Right ventricle myocardium superior (tissue), 1 donor: ENCODE measurements at places on chromosomes 5 and 9.

GRCh38 chr5:38105231-38105570 lies 153.2 kb upstream of the EGFLAM start:
- no peak for DNase-seq

DNA sequence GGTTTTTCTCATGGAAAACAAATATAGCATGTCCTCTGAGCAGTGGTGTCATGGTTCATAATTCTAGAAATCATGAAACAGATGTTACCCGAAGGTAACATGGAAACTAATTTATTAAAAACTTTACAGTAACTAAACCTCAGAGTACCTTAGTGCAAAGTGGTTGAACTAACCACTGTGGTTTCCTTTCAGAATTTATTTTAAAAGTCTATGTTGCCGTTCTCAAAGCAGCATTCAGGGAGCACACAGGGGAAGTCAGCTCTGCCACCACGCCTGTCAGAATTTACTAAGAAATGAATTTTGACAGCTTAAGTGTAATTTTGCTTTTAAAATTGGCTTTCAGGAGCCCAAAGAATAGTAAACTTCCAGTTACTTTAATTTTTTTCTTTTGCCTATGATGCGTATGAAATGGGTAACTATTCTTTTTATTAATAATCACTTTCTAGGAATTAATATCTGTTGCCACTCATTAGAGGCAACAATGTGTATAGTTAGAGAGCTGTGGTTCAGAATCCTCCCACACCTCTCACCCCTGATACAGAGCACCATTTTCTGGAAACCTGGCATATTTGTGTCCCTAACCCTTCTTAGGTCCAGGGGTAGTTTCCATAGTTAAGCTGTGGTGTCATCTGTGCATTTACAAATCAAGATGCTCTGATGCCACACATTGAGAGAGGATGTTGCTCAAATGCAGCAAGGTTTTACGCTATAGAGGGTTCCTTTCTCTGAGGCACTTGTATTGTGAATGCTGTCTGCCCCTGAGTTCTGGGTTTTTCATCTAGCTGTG lies 202.6 kb downstream of the ZSWIM6 start:
- no peak for DNase-seq

DNA sequence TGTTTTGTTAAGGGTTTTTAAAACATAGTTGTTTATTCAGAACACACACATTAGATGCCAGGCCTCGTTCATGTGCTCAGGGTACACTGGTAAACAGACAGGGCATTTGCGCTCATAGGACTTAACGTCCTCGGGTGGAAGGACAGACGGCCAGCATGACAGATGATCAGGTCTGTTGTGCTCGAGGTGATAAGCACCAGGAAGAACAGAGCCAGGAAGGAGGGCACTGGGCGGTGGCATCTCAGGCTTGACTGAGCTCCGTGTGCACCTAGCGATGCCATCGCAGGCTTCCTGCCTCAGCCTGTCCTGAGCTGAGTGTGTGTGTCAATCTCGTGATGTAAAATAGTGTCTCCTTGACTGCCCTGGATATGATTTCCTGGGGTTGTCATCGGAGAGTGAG lies 96.5 kb downstream of the EHMT1 start:
- no peak for DNase-seq

GRCh38 chr5:56763182-56763581 lies 52.2 kb upstream of the MAP3K1 start:
- no peak for DNase-seq

- DNase-seq = no peak
Measured at GRCh38 chr5:176360894-176361436, 599 bp downstream of the KIAA1191 start.

- no peak for DNase-seq
Measured at GRCh38 chr9:133058550-133059320, 3.0 kb upstream of the CEL start.

DNA sequence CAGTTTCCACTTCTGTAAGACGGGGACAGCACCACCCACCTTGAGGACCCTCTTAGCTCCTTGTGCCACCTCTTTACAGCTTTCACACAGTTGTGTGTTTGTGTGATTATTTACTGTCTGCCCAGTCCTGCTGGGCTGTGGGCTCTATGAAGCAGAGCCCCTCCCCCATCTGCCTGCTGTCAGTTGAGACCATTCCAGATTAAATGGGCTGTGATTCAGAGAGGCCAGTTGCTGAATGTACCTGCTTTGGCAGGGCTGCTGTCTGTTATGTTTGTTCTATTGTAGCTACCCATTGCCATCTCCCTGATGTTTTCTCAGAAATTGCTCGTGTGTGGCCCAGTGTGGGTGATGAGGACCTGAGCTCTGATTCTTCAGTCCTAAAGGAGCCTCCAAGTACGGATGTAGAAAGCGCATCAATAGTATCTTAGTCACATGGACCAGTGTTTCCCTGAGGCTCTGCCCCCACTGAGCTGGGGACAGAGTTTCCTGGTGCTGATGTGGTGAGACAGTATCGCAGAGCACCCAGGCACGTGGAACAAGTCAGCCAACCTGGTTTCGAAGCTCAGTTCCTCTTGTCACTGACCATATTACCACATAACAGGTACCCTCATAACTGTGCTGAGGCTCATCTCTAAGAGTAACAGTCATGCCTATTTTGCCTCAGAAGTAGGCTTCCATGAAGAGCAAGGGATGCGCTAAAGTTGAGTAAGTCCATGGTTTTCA lies 3.7 kb downstream of the ANGPTL2 start:
- no peak for DNase-seq

DNA sequence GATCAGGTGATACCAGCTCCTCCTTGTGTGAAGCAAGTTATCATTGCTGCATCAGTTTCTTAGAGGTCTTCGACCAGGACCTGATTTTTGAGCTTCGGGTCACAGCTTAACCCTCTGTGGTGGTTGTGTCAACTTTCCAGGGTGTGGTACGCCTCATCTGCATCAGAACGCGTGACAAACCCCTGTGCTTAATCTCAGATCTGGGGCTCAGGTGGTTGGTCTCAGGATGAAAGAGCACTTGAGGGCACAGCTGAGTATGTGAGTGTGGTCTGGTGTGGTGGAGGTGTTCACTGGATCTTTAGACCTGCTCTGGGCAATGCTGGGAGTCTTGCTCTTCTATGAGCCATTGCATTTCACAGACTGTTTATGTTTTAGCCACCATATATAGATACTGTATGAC lies 64.1 kb downstream of the OSTF1 start:
- no peak for DNase-seq

- DNase-seq = no peak
Measured at GRCh38 chr9:73906671-73907070, 590.5 kb upstream of the RORB start.

DNA sequence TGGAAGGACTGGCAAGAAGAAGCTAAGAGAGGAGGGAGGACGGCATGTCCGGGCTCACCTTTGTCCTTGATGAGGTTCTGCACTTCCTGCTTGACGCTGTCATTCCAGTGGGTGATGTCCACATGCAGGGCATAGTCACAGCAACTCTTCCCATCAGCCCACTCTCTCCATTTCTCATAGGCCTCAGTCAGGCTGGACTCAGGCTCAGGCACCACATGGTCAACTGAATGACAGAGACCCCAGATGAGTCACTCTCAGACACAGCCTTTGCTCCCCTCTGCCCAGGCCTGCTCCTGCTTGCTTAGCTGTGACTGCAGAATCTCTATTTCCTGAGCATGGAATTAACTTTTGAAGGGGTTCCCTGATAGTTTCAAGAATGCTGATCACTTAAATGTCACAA lies 94.2 kb downstream of the DPYSL3 start:
- DNase-seq = no peak

DNA sequence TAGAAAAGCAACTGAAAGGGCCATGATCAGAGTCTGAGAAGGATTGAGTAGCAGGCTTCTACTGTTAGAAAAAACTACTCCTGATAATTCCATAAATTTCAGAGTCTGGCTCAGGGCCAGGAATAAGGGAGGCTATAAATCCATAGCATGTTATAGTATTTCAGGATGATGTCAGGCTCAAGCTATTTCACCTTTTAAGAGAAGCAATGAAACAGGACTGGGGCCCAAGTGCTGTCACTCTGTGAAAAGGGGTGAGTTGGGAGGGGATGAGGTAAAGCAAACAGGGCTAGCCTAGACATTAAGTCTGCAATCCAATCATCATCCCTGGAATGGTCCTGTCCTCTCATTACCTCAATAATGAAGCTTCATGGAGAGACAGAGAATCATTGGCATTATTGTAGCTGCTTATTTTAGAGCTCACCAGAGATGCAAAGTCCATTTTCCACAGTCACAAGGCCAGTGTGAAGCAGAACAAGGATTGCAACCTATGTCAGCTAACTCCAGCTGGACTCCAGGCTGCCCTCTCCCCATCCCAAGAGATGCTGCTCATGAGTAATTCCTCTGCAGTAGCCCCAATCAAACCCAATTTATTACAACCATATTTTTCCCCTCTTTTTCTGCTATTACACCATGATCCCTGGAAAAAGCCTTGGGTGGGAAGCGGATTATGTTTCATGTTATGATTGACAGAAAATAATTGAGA lies 56.0 kb downstream of the PAPPA start:
- no peak for DNase-seq

DNA sequence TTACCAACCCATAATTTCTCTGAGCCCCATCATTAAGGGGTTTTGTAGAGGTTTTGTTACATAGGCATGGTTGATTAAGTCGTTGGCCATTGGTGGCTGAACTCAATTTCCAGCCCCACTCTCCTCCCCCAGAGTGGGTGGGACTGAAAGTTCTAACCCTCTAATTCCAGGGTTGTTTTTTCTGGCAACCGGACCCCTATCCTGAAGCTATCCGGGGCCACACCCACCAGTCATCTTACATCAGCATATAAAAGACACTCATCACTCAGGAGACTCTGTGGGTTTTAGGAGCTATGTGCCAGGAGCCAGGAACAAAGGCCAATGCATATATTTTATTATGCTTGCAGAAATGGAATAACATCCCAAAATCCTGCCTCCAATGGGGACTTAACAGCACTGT lies 186.0 kb downstream of the NXNL2 start:
- DNase-seq = no peak

- no peak for DNase-seq
Measured at GRCh38 chr9:130183133-130183762, 11.0 kb downstream of the NCS1 start.

- DNase-seq = peak; percentile 66
Measured at GRCh38 chr5:177300236-177300880, 3.2 kb downstream of the RAB24 start.

DNA sequence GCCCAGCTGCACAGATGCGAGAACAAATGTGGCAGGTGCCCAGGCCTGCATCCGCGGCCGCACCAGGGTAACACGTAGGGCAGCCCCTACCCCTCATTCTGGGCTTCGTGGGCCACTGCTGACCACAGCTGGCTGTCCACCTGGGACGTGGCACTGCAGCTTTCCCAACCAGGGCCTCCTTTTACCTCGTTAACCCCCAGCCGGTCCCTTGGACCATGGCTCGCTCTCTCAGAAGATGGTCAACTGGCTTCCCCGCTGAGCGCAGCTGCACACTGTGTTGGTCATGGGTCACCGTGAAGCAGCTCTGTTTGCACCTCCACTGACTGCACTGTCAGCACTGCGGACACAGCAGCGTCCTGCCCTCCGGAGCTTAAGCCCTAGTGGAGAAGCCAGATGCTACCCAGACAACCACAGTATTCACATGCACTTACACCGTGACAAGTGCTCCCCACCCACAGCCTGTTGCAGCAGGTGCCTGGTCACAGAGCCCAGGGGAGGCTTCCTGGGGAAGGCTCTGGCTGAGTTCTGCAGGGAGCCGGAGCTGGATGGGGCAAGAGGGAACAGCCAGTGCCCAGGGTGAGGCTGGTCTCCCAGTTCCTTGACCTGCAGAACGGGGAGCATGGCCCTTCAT lies 10.5 kb upstream of the PLEKHG4B start:
- DNase-seq = no peak
